Activated T-cell treated with anti-CD3 and anti-CD28 coated beads, Interleukin-2, amount 50 U/mL, for 48 hours (primary cell): ENCODE measurements at places on chromosomes 2 and 18.

GRCh38 chr2:160376576-160376975, 117.0 kb downstream of the RBMS1 start:
- no peak for DNase-seq

DNA sequence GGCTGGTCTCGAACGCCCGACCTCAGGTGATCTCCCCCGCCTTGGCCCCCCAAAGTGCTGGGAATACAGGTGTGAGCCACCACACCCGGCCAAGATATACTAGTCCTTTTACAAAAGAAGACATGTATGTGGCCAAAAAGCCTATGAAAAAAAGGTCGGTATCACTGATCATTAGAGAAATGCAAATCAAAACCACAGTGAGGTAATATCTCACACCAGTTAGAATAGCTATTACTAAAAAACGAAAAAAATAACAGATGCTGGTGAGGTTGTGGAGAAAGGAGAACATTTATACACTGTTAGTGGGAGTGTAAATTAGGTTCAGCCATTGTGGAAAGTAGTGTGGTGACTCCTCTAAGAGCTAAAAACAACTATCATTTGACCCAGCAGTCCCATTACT, 26.4 kb downstream of the KLHL23 start:
- DNase-seq = no peak

DNA sequence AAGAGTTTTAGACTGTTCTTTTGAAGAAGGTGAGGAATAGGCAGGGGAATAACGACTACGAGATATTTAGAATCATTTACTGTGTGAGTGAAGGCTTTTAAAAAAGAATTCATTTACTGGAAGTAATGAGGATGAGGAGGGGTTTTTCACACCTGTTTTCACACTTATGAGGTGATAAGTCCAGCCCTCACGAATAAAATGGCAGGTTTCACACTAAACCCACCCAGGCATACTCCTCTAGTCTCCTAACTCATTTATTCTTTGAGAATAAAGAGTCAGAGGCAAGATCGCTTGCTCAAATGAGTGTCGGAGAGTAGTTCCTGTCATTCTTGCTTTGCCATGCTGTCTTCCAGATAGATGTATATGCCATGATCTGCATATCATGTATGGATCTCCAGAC, 79.0 kb upstream of the ZEB2 start:
- no peak for DNase-seq

DNA sequence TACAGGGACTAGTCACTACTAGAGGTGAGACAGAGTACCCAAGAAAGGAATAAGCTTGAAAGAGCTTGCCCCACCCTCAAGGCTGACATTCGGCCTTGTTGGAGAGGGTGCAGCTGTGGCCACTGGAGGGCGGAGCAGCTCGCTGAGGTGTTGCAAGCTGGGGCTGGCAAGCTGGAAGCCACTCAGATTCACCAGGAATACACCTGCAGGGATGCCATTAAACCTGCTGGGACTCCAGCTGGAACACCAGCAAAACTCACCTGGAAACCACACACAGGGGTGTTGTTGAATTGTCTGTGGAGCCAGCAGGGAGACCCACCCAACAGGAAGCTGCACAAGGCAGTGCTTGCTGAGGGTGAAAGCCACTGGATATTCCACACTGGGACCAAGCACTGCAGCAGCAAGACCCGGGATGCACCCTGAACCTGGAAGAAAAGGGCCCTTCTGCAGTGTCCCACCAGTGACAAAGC, 26.1 kb downstream of the KCTD18 start:
- DNase-seq = no peak

GRCh38 chr18:10946058-10946457, 203.3 kb downstream of the PIEZO2 start:
- DNase-seq = no peak

- no peak for DNase-seq
Observed at GRCh38 chr2:2577407-2577831, 246.3 kb upstream of the MYT1L start.

DNA sequence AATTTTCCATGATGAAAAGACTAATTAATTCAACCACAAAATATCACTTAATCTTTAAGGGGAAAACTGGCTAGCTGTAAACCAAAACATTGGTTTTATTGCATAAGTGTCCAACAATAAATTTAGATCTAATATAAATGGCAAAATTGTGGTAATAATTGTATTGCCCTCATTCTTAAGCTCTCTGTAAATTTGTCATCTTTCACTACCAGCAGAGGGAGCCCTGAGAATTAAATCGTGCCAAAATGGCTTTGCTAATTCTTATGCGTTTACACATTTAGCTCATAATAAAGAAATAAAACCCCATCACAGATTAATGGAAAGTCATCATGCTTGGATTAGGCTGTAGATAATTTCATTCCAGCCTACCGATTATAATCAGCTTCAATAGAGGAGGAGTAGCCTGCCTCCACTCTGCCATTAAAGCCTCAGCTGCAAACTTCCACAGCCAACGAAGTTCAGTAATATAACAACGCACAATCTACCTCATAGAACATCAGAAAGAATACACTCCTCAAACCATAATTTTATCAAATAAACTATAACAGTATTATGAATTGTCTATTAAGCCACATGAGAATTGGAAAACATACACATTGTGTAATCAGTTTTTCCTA, 70.0 kb upstream of the ATP5MC3 start:
- DNase-seq = no peak

GRCh38 chr2:222649801-222650200, 6.1 kb downstream of the FARSB start:
- DNase-seq = no peak

DNA sequence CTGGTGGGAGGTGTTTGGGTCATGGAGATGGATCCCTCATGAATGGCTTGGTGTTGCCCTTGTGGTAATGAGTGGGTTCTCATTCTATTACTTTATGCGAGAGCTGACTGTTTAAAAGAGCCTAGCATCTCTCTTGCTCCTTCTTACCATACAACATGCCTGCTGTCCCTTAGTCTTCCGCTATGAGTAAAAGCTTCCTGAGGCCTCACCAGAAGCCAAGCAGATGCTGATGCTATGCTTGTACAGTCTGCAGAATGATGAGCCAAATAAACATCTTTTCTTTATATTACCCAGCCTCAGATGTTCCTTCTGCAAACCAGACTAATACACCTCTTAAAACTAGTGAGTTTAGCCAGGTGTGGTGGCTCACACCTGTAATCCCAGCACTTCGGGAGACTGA, 23.1 kb downstream of the EVA1A start:
- DNase-seq = no peak

DNA sequence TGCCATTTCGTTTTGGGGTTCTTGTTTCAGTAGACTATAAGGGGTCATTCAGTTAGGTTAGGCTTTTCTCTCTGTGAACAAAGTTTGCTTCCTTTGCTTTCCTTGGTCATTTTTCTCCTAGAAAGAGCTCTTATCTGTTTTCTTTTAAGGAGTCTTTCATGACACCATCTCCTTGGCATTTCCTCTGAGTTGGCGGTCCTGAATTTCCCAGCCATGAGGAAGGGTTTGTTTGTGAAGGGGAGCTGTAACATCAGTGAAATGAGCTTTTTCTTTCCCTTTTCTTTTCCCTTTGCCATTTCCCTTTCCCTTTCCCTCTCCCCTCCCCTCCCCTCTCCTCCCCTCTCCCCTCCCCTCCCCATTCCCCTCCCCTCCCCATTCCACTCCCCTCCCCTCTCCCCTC, 61.7 kb downstream of the MAP4K4 start:
- no peak for DNase-seq

DNA sequence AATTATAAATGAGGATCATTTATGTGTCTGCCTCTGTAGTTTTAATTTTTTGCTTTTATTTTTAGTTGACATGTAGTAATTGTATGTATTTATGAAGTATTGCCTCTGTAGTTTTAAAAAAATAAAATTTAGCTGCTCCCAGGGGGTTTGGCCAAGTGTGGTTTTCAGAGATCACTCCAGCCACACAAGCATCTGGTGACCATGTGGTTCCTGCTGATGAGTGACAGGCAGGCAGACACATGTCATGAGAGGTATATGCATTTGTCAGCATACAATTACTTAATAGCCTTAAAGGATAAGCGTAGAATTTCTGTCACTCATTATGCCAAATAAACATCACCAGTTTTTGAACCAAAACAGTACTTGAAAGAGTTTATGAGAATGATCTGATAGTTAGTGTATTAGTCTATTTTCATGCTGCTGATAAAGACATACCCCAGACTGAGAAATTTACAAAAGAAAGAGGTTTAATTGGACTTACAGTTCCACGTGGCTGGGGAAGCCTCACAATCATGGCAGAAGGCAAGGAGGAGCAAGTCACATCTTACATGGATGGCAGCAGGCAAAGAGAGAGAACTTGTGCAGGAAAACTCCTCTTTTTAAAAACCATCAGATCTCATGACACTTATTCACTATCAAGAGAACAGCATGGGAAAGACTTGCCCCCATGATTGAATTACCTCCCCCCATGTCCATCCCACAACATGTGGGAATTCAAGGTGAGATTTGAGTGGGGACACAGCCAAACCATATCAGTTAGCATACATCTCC, 29.6 kb downstream of the MREG start:
- DNase-seq = no peak

DNA sequence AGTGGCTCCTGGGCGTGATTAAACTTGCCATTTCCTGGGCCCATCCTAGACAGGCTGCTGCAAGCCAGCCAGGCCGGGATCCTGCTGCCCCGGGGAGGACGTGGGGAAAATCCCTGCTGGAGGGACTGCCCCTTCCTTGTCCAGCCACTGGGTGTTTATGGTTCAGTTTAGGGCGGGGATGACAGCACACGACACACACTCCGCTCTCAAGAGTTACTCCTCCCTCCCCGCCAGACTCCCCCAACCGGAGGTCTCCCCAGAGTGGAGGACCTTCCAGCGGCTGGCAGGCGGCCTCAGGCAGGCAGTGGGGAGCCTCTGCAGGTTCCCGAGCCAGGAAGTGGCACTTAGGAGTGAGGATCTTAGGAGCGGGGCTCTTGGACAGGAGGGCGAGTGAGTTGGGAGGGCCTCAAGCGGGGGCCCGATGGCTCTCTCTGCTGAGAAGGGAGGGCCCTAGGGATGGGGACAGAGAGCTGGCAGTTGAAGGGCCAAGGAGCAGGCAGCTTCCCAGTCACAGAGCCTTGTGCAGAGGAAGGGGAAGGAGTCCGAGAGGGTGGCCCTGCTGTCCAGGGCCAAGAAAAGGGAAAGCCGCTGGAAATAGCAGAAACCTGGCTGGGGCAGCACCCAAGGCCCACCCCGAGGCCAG, 5.7 kb upstream of the GPR35 start:
- no peak for DNase-seq

- DNase-seq = no peak
Observed at GRCh38 chr2:124547700-124548099, 522.6 kb downstream of the CNTNAP5 start.
